ENCODE measurements at places on chromosomes 3 and 15.

DNA sequence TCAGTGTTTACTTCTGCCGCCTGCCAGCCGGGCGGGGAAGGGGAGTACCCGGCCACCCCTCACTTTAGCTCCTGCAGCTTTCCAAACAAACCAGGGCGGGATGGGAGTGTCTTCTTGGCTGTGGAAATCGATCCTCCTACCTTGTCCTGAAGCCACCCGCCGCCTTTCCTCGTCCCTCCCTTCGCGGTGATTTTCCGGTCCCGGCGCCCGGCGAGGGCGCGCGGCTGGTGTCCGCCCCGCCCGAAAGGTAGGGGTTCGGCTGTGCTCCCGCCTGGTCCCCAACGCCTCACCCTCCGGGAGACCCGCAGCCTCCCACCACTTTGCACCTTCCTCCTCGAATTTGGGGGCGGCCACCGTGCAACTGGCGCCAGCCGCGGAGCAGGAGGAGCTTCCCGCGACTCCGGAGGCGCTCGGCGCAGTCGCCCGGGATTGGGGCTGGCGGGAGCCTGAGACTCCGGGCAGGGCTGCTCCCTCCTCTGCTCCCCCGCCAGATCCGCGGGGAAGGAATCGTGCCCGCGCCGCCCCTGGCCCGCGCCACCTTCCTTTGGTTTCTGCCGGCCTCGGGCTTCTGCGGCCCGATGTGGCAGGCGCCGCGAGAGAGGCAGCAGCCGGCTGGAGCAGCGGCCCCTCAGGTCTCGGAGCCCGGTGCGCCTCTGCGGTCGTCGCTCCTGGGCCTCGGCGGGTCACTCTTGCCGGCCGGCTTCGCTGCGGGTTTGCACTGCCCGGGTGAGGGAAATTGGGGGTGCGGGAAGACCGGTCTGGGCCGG, 30.7 kb upstream of the ST3GAL6 start:
- peak; percentile 62 for DNase-seq

DNA sequence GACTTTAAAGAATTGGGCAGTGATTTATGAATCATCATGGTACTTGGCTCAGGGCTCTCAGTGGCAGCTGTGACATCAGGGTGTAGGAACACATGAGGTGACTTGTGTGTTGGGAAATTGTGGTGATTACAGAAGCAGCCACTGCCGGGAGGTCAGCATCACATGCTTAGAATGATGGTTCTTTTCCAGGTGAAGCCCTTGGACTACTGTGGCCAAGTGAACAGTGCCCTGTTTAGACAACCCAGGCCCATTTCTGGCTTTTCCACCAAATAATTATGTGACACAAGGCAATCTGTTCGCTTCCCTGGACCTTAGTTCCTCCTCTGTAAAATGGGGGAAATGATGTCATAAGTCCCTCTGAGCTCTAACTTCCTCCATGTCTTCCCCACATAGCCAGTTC, 139.7 kb upstream of the ROPN1 start:
- no peak for DNase-seq

DNA sequence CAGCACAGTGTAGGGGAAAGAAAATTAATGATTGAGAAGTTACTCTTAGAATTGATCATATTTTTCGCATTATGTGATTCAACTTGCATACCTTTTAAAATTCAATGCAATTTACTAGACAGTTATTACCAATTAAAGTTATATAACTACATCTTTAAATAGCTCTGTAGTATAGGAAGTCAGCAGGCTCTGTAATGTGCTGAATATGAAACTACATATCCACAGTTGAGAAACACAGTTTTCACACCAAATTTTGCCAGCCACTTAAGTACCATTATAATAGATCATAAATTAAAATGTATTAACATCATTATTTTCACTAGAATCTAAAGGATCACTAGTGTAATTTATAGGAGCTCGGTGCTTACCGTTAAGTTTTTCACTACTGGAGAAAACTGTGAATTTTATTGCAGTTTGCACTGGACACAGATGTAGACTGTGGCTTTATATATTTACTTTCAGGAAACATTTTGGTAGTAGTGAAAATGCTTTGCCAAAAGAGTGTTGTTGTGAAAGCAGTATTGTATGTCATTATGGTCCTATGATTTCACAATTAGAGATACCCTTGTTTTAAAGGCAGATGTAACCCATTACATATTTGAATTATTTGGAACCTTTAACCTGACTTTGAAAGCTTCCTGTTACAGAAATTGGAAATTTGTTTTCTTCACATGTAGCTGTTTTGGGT, 113.6 kb downstream of the PLCL2 start:
- DNase-seq, result no peak

GRCh38 chr3:19221081-19221480, 72.8 kb downstream of the KCNH8 start:
- no peak for DNase-seq

GRCh38 chr3:20849975-20850374, 664.0 kb upstream of the SGO1 start:
- no peak for DNase-seq

DNA sequence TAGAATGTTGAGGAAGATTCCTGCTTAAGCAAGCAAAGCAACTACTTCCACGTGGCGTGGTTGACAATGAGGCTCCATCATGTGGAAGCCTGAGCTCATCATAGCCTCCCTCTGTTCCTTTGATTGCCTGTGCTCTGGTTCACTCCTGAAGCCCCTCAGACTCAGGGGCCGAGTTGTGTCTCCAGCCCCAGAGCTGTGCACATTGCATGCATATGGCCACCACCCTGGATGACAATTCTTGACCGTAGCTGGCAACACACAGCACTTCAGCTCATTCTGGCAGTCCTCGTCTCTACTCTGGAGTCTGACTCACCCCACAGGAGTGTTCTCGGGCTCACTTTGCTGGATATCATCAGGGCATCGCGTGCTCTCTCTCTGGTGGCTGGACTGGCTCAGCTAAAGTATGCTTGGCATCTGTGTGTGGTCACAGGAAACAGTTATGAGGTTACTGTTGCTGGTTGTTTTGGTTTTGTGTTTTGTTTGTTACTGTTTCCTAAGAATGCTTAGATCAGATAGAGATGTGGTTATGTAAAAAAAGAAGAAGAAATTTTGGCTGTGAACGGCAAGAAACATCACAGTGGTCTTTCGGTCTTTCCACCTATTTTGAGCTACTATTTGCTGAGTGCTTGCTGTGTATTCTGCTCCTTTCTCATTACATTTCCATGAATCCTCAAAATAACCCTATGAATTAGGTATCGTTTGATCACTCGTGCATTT, 41.6 kb upstream of the MRPS22 start:
- DNase-seq, result no peak

- DNase-seq, result no peak
Observed at GRCh38 chr15:89785064-89785773, 9.1 kb downstream of the MESP2 start.

GRCh38 chr15:89383365-89384175, 48.9 kb upstream of the POLG start:
- peak; percentile 73 for DNase-seq

GRCh38 chr15:73683777-73684580, at the start of gene CD276:
TSS of gene CD276 (plus strand) at chr15:73684383. CDS start at chr15:73699640, 15,257 bp downstream.
- peak; percentile 88 for DNase-seq

DNA sequence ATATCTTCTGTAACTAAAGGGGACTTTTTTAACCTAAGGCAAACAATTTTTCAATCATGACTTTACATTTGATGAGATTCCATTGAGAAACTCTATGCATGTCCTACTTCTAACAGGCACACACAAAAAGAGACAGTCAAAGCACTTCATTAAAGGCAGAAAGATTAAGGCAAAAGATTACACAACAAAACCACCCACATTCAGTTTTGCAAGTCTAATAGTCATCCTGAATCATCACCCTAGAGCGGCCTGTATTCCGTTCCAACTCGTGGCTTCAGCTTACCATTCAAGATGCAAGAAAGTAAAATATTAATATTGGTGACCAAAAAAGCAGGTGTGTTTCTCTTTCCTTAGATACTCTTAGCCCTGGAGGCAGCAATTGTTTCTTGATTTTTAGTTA, 205.9 kb downstream of the P3H2 start:
- no peak for DNase-seq

Measured in left hindlimb (tissue), 1 donor.